Right ventricle myocardium superior (tissue), 1 donor: ENCODE measurements at places on chromosomes 4 and X. TPM values are rescaled to one million over a fixed set of nuclear protein-coding genes. Genes with fewer than 3 reads are reported as not detected.
A peak's percentile ranks its signal among the peaks of the same experiment; 100 is the strongest.

DNA sequence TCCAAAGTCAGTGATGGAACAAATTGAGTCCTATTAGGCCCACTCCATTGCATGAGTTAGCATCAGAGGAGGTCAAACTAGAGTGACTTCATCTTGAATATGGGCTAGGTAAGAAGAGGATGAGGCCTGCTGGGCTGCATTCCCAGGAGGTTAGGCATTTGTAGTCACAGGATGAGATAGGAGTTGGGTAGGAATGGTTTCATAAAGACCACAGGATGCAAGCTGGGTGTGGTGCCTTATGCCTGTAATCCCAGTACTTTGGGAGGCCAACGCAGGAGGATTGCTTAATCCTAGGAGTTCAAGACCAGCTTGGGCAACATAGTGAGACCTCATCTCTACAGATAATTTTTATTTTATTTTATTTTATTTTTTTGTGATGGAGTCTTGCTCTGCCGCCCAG is 26.8 kb downstream of the PDGFRA start:
- DNase-seq: no peak

DNA sequence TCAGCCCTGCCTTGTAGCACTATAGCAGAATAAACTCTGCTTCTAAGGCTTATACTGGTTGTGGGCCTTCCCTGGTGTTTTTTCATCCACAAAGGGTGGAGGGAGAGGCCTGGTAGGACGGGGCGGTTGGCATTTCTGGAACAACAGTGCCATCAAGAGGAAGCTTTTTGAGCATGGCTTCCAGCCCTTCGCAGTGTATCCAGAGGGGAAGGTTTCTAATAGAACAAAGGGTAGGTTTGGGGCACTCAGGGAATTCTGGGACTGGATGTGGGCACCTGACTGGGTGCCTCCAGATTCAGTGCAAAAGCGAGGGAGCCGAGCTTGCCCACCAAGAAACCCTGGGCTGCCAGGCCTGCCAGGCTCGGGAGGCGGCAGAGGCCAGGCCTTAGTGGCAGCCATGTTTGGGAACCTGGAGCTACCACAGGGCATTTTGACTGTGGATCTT is 229.6 kb upstream of the AGTR2 start:
- DNase-seq: no peak

DNA sequence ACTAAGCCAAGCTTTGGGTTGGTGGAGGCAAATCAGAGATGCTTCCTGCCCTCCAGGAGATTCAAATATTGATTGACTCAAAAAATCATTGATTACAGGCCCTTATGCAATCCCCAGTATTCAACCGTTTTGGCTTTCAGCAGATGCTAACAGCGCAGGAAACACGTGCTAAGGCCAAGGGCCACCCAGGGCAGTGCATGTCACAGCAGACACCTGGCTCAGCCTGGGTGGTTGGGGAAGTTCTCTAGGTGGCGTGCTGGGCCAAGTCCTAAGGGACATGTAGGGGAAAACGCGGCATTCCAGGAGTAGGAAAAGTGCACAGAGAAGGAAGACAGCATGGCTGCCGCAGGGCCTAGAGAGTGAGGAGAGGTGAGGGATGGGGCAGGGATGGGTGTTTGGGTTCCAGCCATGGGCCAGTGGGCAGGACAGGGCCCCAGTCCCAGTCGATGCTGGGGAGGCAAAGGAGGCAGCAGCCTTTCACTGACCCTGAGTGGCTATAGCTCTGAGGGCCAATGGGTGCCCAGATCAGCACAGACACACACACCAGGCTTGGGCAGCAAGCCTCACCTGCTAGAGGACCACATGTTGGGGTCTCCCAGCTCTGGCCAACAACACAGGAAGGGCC is 239.1 kb downstream of the EVC2 start:
- no peak for DNase-seq

- DNase-seq: no peak
Measured at GRCh38 chrX:9352243-9352642, 112.6 kb upstream of the TBL1X start.

DNA sequence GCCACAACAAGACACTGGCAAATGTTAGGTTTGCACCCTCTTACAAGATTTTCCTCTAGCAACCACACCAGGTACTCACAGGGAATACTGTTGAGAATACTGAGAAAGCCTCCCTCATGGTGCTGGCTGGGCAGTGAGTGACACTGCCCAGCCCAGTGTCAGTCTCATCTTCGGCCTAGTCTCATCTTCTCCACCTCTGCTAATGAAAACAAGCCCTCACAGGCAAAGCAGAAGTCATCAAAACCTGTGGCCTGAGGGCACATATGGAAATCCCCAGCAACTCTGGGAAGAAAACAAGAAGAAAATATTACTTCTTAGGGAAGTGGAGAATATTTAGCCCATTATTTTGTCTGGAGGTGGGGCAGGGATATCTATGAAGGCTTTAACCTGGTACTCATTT is 7.9 kb upstream of the ADAM29 start:
- DNase-seq: no peak

DNA sequence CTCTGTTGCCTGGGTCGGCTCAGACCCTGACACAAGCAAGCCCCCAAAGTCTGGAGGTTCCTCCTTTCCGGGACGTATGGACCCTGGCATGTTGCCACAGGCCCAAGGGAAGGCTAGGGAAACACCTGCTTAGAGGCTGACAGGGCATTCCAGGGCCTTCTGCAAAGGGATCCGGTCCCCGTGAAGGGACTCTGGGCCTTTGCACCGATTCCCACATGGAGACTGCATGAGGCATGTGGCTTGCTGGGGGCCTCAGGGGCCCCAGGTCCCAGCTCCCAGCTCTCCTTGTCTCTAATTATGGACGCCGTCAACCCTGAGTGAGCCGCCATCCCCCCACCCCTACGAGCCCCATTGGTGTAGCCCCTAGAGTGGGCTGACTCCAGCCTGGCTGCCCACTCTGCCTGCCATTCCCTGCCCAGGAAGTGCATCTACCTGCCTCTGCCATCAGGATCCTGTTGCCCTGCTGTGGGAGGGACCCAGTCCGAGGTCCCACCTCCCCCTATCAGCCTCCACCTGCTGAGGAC is 4.2 kb upstream of the RGS12 start:
- peak; percentile 45 for DNase-seq

GRCh38 chrX:4243759-4244158 is 530.3 kb upstream of the PRKX start:
- no peak for DNase-seq

- DNase-seq: no peak
Measured at GRCh38 chr4:100754751-100755150, 236.9 kb upstream of the EMCN start.

- no peak for DNase-seq
Measured at GRCh38 chrX:30592831-30593230, 15.3 kb upstream of the TASL start.

DNA sequence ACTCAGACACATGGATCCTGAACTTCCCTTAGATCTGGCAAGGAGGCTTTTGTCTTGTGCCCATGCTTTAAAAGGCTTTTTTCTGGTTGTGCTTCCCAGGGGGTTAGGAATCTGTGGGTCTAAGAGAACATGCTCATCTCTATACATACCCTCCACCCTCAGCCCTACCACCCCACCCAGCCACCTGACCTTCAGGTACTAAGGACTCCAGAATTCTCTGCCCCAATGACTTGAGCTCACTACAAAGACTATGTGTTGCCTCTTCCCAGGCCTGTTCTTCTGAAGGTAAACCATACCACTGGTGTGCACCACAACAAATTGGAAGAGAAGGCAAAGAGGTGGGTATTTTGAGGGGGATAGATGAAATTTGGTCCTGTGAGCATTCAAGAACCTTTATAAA is 167.3 kb upstream of the ETNPPL start:
- DNase-seq: no peak

- DNase-seq: no peak
Measured at GRCh38 chr4:117987464-117987863, 46.8 kb upstream of the NDST3 start.

DNA sequence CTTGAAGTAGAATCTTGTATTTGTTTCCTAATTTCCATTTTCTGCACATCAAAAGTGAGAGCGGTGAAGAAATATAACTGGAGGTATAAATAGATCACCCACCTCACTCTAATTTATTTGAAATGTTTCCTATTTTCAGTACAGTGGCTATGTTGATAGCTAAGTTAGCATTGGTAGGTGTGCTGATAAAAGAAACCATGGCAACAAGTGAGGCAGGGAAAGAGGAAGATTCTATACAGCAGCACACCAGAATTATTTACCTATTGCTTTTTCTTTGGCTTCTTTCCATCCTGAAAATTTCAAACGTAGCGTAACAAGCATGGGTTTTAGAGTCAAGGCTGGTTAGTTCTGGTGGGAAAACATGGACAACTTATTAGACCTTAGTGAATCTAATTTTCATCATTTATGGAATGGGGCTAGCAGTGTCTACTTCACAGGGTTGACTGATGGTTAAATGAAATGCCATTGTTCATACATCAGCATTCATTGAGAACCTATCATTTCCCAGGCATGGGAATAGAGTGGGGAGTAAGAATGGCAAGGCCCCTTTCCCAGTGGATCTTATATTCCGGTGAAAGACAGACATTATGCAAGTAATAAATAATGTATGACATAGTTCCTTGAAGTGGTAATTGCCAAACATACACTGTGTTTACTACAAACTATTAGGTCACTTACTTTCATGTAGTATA is 30.6 kb upstream of the CTSO start:
- DNase-seq: no peak

- DNase-seq: no peak
Measured at GRCh38 chr4:56085275-56085674, 136.5 kb downstream of the CEP135 start.

- no peak for DNase-seq
Measured at GRCh38 chr4:67762086-67762485, 7.9 kb upstream of the GNRHR start.

GRCh38 chr4:121740796-121741409 is 24.1 kb downstream of the SMIM43 start:
- no peak for DNase-seq

GRCh38 chrX:119809185-119809666 is 17.8 kb upstream of the RPL39 start:
- DNase-seq: no peak

- DNase-seq: no peak
Measured at GRCh38 chr4:123386609-123387008, 10.0 kb upstream of the SPRY1 start.

GRCh38 chr4:80228460-80228859 is 31.2 kb downstream of the PRDM8 start:
- DNase-seq: no peak

- no peak for DNase-seq
Measured at GRCh38 chr4:177546745-177547144, 104.5 kb upstream of the AGA start.

CDX4 gene
- not detected for total RNA-seq

HS3ST1 gene
- total RNA-seq: 1.2 TPM

KLF8 gene
- total RNA-seq: 3.2 TPM

ABRAXAS1 gene
- 5.9 TPM for total RNA-seq

CT45A7 gene
- not detected for total RNA-seq

PRR32 gene
- 0.30 TPM for total RNA-seq

TRIM60 gene
- not detected for total RNA-seq

CPLX1 gene
- total RNA-seq: 4.3 TPM

SLIT2 gene
- total RNA-seq: 10.2 TPM

GLA gene
- 9.1 TPM for total RNA-seq

MAGEA12 gene
- not detected for total RNA-seq

DOK7 gene
- 33.7 TPM for total RNA-seq

LSM6 gene
- 11.8 TPM for total RNA-seq
